ENCODE measurements at places on chromosomes 1 and 21.

DNA sequence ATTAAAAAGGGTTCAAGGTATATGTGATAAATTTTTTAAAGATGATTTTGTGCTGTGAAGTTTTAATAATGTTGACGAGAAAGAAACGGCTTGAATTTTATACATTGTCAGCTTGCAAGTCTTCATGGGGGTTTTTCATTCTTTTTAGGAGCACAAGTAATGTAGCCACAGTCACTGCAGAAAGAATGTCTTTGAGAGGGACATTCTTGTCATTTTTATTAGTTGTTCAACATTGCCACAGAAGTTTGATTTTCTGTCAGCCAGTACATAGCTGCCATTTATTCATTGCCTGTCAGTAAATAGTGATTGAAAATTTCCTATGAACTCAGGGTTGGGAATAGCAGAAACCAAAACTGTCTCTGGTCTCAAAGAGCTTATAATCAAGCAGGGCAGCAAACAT lies 156.3 kb downstream of the DHRS3 start:
- no peak for DNase-seq

GRCh38 chr1:116389013-116389412 lies 16.0 kb downstream of the ATP1A1 start:
- DNase-seq, result no peak

- DNase-seq, result no peak
These were observed 12.3 kb upstream of the LRRC8D start for GRCh38 chr1:89808441-89809117.

- DNase-seq, result no peak
These were observed 275.5 kb downstream of the RGS7 start for GRCh38 chr1:241081473-241081872.

- no peak for DNase-seq
These were observed 49.0 kb upstream of the NADK start for GRCh38 chr1:1827089-1827848.
